ENCODE measurements at places on chromosomes 5 and 9. TPM values are rescaled to one million over a fixed set of nuclear protein-coding genes. Genes with fewer than 3 reads are reported as not detected.

Gene PCDHB7
- not detected for total RNA-seq

Gene PCDHB13
- 0.04 TPM for total RNA-seq

Gene SPINK13
- not detected for total RNA-seq

Gene TNC
- total RNA-seq: 1.2 TPM

Gene STARD4
- 32.0 TPM for total RNA-seq

Gene IL12B
- not detected for total RNA-seq

Gene PCDHB2
- not detected for total RNA-seq

Gene ISL1
- not detected for total RNA-seq

Gene SPAG8
- total RNA-seq: 1.8 TPM

Gene FYB1
- 75.9 TPM for total RNA-seq

Gene FBN2
- 0.20 TPM for total RNA-seq

Gene ZNF366
- total RNA-seq: not detected

Gene GCNT4
- 1.4 TPM for total RNA-seq

Gene PCDHGA5
- total RNA-seq: 0.09 TPM

Gene SLC45A2
- not detected for total RNA-seq

Gene RORB
- total RNA-seq: not detected

Gene SOHLH1
- not detected for total RNA-seq

Gene IRF1
- total RNA-seq: 115 TPM

Gene ZBTB6
- total RNA-seq: 11.6 TPM

Gene HSPA4
- 236 TPM for total RNA-seq

Gene SPATA9
- not detected for total RNA-seq

Gene SPINK7
- not detected for total RNA-seq

Gene ROR2
- not detected for total RNA-seq

Gene ADAMTS2
- total RNA-seq: not detected

Gene RBM18
- total RNA-seq: 37.4 TPM

Gene IPPK
- total RNA-seq: 13.7 TPM

Gene VCAN
- 0.24 TPM for total RNA-seq

Gene RABEPK
- 40.1 TPM for total RNA-seq

Gene KLHL3
- total RNA-seq: 3.3 TPM

Gene LCN9
- not detected for total RNA-seq

Gene LCP2
- 219 TPM for total RNA-seq

Gene INSL4
- total RNA-seq: not detected

Gene MLANA
- total RNA-seq: not detected

Gene CTNNAL1
- 19.1 TPM for total RNA-seq

Gene ANKRD31
- 0.64 TPM for total RNA-seq

Gene IFNB1
- total RNA-seq: not detected

Gene TRIM36
- total RNA-seq: 0.58 TPM

Gene HAND1
- total RNA-seq: not detected

Gene STPG3
- 0.27 TPM for total RNA-seq

Gene FOXD4L3
- total RNA-seq: not detected

Gene CKMT2
- total RNA-seq: not detected

Gene LVRN
- total RNA-seq: not detected

Gene NAIP
- total RNA-seq: 2.5 TPM

Gene PCDHAC2
- not detected for total RNA-seq

Gene ARID3C
- total RNA-seq: 0.22 TPM

Gene TRPM6
- not detected for total RNA-seq

Gene GRXCR2
- not detected for total RNA-seq

Gene NPR3
- not detected for total RNA-seq

Gene LIX1
- total RNA-seq: not detected

Gene DMGDH
- total RNA-seq: not detected

Gene ZNF300
- 0.72 TPM for total RNA-seq

Measured in CD8-positive, alpha-beta memory T cell (primary cell).